ENCODE measurements at places on chromosomes 5 and 9. TPM values are rescaled to one million over a fixed set of nuclear protein-coding genes. Genes with fewer than 3 reads are reported as not detected.

NSD1 gene
- polyA plus RNA-seq: 7.4 TPM

ALDOB gene
- 0.08 TPM for polyA plus RNA-seq

PTTG1 gene
- 118 TPM for polyA plus RNA-seq

RNF183 gene
- polyA plus RNA-seq: 3.6 TPM

WNK2 gene
- 3.4 TPM for polyA plus RNA-seq

SPINK1 gene
- 0.76 TPM for polyA plus RNA-seq

MRPL22 gene
- 53.9 TPM for polyA plus RNA-seq

STING1 gene
- 18.5 TPM for polyA plus RNA-seq

LMBRD2 gene
- 2.3 TPM for polyA plus RNA-seq

GABRA6 gene
- not detected for polyA plus RNA-seq

FSTL4 gene
- polyA plus RNA-seq: 2.1 TPM

NR2F1 gene
- polyA plus RNA-seq: 2.2 TPM

SLC44A1 gene
- 8.2 TPM for polyA plus RNA-seq

PPWD1 gene
- polyA plus RNA-seq: 18.8 TPM

PHF24 gene
- polyA plus RNA-seq: 0.07 TPM

PCDHGA6 gene
- polyA plus RNA-seq: 0.36 TPM

EGFLAM gene
- polyA plus RNA-seq: 0.82 TPM

PCDHB3 gene
- 0.10 TPM for polyA plus RNA-seq

PCDHAC1 gene
- not detected for polyA plus RNA-seq

PPIC gene
- polyA plus RNA-seq: 28.0 TPM

NMUR2 gene
- not detected for polyA plus RNA-seq

TSLP gene
- 3.0 TPM for polyA plus RNA-seq

NTRK2 gene
- polyA plus RNA-seq: 3.6 TPM

SMIM33 gene
- polyA plus RNA-seq: not detected

PCDHGC3 gene
- polyA plus RNA-seq: 32.1 TPM

IFNA2 gene
- polyA plus RNA-seq: not detected

POLK gene
- polyA plus RNA-seq: 3.2 TPM

PCDHB12 gene
- polyA plus RNA-seq: 0.08 TPM

MARVELD2 gene
- 4.7 TPM for polyA plus RNA-seq

CNTNAP3 gene
- 5.2 TPM for polyA plus RNA-seq

AJM1 gene
- polyA plus RNA-seq: 3.7 TPM

IL9 gene
- not detected for polyA plus RNA-seq

RAD50 gene
- polyA plus RNA-seq: 8.5 TPM

FOXD4L6 gene
- polyA plus RNA-seq: 0.04 TPM

RETREG1 gene
- polyA plus RNA-seq: 1.0 TPM

BTNL3 gene
- polyA plus RNA-seq: 0.06 TPM

SOHLH1 gene
- polyA plus RNA-seq: not detected

NR5A1 gene
- polyA plus RNA-seq: 0.02 TPM

ANKRD18B gene
- polyA plus RNA-seq: 1.6 TPM

ADAMTS19 gene
- polyA plus RNA-seq: 0.07 TPM

NIPAL4 gene
- 15.1 TPM for polyA plus RNA-seq

PKD2L2 gene
- not detected for polyA plus RNA-seq

SPATA31A3 gene
- polyA plus RNA-seq: not detected
